CD4-positive, alpha-beta T cell treated with Interleukin-17A for 4 hours (primary cell): ENCODE measurements at places on chromosomes 4 and X.

DNA sequence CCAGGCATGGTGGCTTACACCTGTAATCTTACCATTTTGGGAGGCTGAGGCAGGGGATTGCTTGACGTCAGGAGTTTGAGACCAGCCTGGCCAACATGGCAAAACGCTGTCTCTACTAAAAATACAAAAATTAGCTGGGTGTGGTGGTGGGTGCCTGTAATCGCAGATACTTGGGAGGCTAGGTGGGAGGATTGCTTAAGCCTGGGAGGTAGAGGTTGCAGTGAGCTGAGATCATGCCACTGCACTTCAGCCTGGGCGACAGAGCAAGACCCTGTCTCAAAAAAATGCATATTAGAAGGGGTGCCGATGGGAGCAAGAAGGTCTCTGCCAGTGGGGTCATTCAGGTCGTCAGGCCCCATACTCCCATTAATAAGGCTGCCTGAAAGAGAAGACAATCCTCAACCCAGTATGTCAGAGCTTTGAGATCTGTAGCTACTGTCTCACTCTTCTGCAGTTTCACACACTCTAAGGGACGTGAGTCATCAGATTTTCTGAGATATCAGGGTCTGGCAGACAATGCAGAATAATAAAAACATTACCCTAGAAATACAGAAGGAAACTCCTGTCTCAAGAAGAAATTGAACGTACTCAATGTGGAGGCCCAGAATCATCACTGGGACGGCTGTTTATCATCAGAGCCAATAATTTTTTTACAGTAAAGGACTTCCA lies 176.7 kb upstream of the FAT1 start:
- no peak for DNase-seq

- DNase-seq = no peak
These were observed 69.4 kb downstream of the RWDD4 start for GRCh38 chr4:183589461-183590099.

DNA sequence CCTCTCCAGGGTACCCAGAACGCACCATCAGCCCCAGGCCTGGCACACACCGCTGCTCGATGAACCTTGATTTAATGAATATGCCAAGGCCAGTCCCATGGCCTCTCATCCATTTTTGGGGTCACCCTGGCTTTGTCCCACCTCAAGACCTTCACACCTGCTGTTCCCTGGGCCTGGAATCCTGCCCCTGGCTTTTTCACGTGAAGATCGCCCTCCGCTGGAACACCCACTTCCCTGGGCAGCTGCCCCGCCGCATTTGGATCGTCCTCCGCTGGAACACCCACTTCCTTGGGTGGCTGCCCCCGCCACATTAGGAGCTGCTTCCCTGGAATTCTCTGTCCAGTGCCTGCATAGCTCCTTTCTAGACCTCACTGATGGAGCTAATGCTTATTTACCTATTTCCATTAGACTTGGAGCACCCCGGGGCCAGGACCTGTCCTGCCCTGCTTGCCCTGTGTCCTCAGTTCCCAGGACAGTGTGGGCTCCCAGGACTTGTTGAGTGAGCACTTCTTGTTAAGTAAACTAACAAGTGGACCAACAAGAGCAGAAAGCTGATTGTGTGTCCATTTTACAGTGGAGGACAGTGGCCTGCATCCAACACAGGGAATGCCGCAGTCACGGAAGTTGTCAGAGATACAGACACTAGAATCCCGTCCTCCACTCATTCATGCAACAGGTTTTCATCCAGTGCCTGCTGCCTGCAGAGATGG lies 12.5 kb downstream of the BLOC1S4 start:
- no peak for DNase-seq

DNA sequence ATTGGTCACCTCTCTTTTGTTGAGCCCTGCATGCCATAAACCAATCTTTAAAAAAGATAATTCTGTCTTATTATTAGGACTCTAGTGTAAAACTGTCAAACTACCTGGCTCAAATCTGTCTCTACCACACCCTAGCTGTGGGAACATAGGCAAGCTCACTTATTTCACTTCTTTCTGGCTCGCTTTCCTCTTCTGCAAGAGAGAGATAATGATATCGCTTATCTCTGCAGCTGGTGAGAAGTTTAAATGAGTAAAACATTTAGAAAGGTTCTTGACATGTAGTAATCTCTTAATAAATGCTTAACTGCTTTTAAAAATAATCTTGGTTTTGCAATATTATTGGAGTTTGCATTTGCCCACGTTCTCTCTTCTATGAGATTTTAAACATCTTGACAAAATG lies 1109.2 kb downstream of the RAPGEF2 start:
- DNase-seq = no peak

- no peak for DNase-seq
These were observed 1197.9 kb downstream of the TECRL start for GRCh38 chr4:63211375-63211774.

DNA sequence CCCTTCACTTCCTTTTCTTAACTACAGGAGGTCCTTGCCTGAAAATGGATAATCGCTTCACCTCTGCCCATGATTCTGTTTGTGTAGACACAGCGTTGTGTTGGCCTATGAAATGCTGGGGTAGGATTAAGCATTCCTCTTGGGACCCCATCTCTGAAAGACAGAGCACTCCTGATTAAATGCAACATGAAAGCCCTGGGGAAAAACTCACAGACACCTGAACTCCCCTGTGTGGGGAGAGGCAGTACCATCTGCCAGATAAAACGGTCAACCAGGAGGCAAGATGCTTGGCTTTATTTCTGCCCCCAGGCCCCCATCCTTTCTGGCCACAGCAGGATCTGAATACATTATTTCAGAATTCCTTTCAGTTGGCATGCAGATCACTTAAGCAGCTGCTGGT lies 1.9 kb downstream of the LGI2 start:
- DNase-seq = no peak

DNA sequence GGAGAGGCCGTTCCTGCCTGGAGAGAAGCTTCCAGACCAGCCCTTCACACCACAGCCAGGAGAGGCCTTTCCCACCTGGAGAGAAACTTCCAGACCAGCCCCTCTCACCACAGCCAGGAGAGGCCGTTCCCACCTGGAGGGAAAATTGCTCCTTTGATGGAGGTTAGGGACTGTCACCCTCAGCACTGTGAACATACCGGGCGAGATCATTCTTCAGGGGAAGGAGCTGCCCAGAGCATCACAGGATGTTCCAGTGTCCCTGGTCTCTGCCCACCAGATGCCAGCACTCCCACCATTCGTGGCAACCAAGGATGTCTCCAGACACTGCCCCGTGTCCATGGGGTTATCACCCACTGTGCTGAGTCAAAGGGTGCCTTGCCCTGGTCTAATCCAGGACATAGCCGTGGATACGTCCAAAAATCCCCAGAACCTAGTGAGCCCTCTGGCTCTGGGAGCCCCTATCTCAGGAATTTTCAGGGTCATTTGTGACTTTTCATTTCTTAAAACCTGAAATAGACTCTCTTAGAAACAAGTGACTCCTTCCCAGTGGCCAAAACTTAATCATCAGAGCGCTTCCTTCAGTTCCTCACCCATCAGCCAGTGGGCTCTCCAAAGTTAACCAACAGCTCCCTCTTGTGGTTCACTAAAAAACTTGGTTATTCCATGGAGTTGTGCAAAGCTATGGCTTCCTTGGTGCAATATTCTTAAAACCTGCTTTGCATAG lies 80.2 kb downstream of the CRMP1 start:
- DNase-seq = no peak

DNA sequence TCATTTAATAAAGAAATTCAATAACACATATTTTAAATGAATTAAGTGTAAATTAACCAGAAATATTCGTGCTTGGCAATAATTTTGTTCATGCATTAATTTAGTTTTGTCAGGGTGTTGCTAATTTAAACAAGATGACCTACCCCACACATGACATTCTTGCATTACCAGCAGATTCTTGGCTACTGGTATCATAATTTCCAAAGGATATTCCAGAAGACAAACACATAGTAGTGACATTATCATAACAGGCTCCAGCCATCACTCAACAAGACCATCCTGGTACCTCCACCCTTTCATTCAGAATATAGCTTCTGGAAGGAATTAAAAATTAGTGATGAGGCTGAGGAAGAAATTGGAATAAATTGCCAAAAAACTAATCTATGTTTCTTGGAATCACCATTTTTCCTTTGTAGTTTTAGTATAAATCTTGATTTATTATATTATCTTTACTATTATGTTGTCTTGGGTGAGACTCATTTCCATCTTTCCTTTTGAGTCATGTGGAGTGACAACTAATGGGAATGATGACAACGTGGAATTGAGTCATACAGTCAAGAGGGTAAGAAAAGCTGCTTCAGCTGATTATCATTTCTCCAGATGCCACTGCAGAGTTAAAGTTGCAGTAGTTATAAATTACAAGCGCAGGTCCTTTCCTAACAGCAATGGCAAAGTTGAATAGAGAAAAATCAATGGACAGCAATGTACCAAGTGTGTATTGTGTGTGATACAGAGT lies 30.9 kb upstream of the HHIP start:
- DNase-seq = no peak

DNA sequence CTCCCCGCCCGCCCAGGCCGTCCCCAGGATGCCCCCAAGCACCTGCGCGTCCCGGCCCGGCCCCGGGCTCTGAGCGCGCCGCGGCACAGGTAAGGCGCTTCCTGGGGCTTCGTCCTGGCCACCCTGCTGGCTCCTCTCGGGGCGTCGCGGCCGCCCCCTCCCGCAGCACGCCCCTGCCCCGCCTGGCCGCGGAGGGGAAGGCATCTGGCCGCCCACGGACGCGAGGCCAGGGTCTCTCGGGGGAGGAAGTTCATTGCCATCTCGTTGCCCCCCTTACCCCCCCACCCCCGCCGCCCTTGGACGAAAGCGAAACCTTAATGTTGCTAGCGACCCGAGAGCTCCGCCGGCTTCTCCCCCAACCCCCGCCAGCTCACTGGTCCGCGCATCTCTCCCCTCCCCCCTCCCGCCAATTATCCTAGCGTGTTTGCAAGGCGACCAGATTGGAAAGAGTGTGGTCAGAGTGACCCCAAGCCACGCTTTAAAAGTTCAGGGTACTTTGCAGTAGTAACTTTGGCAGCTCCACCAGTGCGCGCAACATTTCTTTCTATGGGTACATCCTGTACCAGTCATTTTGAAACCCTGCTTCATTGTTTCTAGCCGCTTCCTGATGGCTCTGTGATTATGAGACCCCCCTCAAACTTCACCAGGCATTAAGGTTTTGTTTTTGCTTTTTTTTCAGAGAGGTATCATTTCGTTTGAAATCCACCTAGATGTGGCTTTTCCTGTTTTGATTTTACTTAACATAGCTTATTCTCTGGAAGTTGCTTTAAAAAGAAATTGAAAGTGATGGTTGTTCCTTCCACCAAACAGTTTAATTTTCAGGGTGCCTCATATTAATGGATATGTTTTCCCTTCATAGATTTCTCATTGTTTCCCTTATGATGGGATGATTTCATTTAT lies 626 bp downstream of the TBC1D1 start:
- peak; percentile 64 for DNase-seq

DNA sequence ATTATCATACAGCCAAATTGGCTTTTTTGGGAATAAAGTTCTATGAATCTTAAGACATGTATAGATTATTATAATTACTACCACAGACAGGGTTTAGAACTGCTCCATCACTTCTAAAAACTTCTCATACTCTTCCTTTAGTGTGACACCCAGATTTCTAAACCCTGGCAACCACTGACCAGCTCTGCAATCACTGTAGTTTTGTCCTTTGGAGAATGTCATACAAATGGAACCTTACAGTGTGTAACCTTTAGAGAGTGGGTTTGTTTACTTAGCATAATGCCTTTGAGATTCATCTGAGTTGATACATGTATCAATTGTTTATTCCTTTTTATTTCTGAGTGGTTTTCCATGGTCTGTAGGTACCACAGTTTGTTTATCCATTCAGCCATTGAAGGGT lies 95.0 kb downstream of the TMEM164 start:
- no peak for DNase-seq

DNA sequence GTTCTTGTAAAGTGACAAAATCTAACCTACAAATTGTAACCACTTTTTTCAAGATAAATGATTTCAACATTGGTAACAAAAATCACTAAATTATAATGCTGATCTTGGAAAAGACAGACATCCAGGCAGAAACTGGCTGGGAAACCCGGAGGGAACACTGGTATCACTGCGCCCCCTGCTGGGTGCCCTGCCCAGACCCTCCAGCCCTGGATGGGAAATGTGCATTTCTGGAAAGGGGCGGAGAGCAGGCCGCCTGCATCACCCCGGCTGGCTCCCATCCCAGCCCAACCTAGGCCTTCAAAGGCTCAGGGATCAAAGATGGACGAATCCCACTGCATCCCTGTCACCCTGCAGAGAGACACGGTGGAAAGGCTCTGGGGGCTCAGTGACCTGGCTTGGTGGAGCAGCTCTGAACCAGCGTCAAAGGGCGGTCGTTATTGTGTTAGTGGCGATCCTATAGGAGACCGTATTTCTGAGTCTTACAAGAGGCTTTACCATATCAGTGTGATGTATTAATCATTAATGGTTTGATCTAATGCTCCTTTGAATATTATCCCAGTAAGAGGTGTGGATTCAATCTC lies 37.3 kb downstream of the ACOX3 start:
- DNase-seq = peak; percentile 69
